Adrenal gland (tissue), 19 donors: ENCODE measurements at places on chromosomes 4 and X.

DNA sequence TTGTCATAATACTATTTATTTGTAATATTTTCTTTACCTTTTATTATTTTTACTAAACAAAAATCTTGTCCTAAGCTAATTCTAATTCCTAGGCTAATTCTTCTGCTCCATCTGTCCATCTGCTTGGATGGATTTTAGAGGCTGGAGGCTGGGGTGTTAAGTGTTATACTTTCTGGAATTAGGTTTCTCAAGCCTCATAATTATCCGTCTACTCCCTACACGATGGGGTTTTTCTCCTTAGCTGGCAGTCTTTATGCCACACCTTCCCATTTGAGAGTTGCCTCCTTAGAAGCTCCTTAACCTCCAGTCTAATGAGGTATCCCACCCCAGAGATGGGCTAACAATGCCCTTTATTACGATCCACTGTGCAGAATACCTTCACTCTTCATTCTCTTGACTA, 37.6 kb upstream of the LGI2 start:
- DNase-seq, result no peak

DNA sequence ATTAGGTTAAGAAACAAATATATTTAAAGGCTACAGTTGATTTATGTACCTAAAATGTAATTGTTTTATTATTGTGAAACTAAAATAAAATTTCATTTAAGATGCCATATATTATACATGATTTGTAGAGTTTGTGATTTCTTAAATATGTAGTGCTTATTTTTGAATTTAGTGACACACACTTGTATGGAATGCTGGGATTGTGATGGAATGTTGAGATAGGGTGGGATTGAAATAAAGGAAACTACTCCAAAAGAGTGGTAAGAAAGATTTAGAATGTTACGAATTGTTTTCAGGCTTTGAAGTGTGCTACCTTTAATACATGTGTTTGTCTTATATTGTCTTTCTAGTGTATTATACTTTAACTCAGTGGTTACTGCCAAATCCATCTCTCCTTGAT, 330.3 kb upstream of the PITX2 start:
- DNase-seq, result no peak

DNA sequence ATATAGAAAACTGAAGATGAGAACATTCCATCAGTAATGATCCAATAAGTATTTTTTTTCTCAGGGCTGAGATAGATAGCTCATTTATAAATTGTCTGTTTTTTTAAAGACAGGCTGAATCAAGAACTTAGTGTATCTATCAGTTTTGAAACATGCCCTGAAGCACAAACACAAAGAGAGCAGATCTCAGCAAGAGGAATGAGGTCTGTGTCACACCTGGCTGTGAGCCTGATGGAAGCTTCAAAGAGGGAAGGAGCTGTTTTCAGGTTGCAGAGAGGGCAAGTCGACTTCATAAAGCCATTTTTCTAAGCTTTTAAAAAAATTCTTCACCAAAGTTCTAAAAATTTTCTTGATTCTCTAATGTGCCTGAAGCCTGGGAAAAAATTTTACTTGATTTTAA, 434.9 kb downstream of the PDGFC start:
- DNase-seq, result no peak

DNA sequence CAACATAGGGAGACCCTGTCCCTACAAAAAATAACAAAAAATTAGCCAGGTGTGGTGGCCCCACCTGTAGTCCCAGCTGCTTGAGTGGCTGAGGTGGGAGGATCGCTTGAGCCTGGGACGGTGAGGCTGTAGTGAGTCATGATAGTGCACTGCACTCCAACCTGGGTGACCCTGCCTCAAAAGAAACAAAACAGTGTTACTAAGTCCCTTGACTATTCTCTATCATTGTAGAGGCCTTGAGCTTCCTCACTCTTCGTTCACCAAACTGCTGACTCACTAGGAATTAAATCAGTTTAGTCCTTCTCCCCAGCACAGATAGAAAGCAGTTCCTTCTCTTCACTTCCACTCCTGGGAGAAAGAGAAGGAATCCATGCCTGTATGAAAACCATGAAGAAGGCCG, 14.5 kb downstream of the CDS1 start:
- DNase-seq, result no peak

DNA sequence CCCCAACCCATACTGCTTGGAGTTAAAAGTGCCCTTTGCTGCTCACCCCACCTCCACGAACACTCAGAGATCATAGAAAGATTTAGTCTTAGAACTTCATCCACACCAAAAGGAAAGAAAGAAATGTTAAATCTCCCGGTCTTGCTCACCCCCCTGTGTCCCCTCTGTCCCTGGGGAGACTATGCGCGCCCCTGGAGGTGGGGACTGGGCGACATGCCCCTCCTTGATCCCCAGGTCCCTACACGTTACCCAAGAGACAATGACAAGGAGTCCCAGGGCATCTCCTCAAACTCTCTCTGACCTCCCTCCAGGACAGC, 620 bp downstream of the ITM2A start:
- no peak for DNase-seq

DNA sequence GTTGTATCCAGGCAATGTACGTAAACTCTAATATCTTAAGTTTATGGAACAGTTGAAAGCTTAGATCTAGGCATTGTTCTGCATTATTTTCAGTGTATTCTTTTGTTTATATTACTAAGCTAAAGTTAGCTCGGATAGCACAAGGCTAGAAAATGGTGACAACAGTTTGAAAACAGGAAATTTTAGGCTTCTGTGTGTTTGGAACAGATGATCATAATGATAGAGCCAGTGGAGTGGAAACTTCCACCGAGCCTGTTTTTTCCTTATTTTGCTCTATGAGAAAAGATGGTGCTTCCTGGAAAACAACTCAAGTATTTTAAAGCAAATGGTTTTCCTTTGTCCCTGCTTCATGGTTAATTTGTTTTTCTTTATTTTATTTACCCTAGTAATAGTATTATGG, 70.8 kb downstream of the GAB1 start:
- DNase-seq, result no peak

- DNase-seq, result peak; percentile 84
Measured at GRCh38 chr4:41204400-41204978, 9.9 kb downstream of the APBB2 start.

DNA sequence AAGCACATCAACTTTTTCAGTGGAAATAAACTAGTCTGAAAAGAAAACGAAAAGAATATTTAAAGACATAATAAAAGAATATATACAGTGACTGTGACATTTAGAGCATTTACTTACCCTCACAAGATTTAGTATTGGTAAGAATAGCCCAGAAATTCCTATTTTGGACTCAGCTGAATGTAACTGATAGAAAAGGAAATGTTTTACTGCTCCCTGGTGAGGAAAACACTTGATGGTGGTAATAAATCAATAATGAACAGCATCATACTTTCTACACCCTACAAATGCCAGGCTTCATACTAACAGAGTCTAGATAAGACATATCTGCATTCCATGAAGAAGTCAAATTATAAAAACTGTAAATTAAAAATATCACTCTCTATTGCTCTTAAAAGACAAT, 753.5 kb upstream of the PCDH10 start:
- no peak for DNase-seq

- DNase-seq, result no peak
Measured at GRCh38 chr4:56723659-56724230, 42.6 kb upstream of the HOPX start.

DNA sequence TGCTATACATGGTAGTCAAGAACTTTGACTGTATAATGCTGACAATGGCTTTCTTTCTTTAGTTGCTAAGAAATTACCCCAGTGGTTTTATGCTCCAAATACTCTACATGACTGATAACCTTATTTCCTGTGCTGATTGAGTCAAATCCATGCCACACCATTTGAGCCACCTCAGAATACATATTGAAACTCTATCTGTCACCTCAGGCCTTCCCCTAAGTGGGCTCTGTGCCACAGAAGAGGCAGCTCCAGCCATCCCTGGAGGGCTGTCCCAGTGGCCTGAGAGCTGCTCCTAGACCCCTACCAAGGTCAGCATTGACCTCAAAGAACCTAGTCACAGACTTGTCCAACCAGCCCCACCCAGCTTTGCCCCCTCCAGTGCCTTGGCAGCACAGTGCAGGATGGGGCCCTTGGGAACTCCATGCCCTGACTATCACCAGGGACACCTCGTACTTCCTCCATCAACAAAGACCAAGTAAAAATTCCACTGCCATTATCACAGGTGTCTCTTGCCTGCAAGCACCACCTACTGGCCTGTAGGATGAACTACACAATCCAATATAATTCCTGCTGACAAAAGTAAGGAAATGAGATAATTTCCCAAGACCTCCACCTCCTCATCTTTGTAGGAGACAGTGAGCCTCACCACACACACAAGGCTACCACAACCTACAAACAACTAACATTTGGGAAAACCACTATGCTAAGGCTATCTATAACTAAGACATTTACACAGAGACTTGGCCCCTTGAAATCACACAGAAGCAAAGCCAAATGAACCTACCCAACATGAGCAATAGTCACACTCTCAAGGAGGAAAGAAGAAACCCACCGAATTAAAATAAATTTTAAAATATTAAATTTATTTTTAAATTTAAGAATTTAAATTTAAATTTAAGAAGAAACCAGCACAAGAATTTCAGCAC, 239.9 kb downstream of the NKX6-1 start:
- no peak for DNase-seq

- DNase-seq, result no peak
Measured at GRCh38 chr4:124279741-124280140, 432.8 kb downstream of the ANKRD50 start.

DNA sequence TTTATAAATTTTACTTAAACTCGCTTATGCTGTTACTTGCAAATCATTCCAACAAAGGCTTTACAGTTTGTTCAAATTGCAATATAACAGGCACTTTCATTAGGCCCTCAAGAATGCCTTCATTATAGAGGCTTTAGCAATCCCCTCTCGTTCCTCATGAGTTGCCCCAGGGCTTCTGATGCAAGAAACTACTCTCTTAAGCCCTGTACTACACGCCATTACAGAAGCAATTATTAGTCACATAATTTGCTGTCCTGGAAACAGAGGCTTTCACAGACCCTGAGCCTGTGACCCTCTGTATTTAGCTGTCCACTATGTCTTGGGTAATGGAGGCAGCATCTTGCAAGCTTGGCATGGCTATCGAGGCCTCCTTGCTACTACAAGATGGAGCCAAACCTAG, 965.9 kb upstream of the DIAPH2 start:
- DNase-seq, result no peak

DNA sequence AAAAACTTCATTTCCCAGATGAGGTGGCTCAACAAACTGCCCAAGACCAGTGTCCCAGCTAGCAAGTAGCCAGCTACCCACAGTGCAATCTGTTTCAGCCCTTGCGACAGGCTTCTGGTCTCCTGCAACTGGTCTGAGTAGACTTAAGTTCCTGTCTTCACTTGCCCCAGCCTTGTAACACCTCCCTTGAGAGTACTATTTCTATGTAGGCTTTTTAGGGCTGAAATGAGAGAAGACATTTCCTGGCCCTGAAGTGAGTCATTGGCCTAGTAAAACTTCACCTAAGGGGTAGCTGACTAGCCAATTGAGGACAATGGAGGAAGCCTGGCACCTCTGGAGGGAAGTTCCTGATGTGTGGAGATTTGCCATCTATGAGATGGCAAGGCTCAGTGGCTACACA, 80.1 kb upstream of the STIM2 start:
- DNase-seq, result no peak

GRCh38 chr4:147879676-147880075, 147.8 kb downstream of the ARHGAP10 start:
- no peak for DNase-seq

- DNase-seq, result no peak
Measured at GRCh38 chr4:23733476-23733875, 156.4 kb downstream of the PPARGC1A start.

DNA sequence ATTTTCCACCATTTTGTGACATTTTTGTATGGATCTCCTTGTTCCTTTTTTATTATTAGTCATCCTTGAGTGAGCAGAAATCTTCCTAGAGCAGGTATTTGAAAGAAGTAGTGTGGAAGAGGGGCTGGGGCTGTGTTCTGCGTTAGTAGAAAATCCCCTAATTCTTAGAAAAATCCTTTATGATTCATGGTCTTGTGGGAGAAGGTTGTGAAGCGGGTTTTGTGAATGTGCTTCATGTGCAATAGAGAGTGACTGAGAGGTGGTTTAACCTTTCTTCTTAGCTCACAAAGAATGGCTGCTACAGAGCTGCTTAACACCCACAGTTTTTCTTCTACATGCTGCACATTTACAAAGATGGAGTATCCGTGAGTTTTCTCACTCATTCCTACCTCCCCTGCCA, 220.5 kb downstream of the IDS start:
- no peak for DNase-seq

GRCh38 chr4:108943976-108944591, 181.2 kb upstream of the ETNPPL start:
- no peak for DNase-seq

- DNase-seq, result no peak
Measured at GRCh38 chr4:182818926-182819730, 98.1 kb downstream of the DCTD start.

- no peak for DNase-seq
Measured at GRCh38 chr4:124684301-124684700, 28.2 kb downstream of the ANKRD50 start.

DNA sequence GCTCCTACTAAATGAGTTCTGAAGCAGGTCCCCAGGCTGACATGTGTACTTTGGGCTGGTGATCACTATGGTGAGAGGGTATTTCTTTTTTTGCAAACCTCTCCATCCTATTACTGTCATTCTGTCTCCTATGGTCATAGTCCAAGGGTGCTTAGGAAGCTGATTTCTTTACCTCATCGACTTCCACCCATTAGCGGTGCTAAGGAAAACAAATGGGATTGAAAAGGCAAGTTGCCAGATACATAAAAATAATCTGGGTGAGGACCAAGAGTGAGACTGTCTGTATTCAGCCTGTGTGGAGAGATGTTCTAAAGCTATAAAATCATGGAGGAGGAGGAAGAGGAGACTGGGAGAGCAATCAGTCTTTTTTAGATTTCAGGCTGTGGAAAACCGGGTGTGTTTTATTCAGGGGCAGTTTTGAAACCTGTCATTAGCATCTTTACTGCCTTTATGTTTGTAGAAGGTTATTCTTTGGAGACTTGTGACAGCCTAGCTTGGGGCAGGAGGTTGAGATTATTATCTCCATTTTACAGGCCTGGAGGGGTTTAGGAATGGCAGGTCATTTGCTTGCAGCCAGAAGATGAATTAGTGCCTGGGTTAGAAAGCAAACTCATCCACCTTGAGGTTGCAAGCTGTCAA, 1.9 kb downstream of the TMEM164 start:
- no peak for DNase-seq
